ENCODE measurements at places on chromosomes 3 and 15.

DNA sequence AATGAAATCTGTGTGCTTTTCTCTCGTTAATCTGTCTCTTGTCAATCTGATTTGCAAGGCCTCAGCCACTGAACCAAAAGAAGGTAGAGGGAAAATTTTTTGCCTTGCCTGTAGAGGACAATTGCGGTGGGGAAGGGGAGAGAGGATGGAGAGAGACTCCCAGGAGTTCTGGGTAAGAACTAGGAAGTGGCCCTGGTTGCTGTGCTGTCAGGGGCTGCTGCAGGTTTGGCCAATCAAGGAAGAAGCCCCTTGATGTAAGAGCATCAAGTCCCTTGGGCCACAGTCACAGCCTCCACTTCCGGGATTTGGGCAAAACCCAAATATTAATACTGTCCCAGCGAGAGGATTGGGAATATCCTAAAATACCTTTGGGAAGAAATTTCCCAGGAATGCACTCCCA is 43.3 kb downstream of the TRANK1 start:
- DNase-seq, result no peak

DNA sequence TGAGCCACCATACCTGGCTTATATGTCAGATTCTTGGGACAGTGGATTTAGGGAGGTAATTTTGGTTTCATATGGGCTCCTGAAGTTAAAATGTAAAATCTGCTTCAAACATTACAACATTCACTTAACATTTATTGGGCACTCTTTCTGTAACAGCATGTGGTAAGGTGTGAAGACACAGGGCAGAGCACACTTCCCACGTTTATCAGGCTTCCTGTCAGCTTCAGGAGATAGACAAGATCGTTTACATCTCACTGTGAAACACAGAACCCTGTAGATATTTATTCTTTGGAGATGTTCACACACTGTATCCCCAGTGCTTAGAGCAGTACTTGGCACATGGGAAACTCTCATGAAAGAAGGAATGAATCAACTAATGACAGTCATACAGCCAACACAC is 426.0 kb upstream of the RARB start:
- DNase-seq, result no peak

DNA sequence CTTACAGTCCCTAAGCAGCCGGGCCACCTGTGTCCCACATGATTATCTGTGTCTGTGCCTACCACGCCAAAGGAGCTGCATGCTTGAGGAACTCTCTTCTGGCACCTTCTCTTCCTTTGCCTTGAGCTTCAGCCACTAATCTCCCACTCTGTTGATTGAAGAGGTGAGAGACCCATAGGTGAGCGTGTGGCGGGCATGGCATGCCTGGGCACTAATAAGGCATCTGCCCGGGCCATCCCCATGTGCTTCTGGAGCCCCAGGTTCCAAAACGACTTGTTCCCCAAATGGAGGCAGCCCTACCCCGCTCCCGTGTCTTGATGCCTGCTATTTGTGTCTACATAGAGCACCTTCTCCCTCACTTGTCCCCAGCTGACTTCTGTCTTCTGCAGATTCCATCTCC is 13.0 kb downstream of the MCM2 start:
- DNase-seq, result no peak

- DNase-seq, result no peak
These were observed 50.3 kb downstream of the NPTN start for GRCh38 chr15:73582851-73583379.

DNA sequence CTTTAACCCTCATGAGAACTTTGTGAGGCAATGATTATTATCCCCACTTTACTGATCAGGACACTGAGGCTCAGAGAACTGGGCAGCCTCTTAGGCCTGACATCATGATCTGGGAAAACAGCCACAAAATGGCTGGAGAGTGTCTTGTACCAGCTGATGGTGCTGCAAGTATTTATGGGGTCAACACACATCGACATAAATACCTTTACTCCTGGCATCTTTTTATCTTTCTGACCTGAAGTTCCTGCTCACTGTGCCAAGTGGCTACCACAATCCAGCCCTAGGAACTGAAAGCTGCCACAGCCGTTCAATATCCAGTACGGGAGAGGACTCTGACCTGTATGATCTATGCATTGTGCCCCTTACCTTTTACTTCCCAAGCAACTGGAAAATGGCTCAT is 29.2 kb upstream of the MUC13 start:
- no peak for DNase-seq

DNA sequence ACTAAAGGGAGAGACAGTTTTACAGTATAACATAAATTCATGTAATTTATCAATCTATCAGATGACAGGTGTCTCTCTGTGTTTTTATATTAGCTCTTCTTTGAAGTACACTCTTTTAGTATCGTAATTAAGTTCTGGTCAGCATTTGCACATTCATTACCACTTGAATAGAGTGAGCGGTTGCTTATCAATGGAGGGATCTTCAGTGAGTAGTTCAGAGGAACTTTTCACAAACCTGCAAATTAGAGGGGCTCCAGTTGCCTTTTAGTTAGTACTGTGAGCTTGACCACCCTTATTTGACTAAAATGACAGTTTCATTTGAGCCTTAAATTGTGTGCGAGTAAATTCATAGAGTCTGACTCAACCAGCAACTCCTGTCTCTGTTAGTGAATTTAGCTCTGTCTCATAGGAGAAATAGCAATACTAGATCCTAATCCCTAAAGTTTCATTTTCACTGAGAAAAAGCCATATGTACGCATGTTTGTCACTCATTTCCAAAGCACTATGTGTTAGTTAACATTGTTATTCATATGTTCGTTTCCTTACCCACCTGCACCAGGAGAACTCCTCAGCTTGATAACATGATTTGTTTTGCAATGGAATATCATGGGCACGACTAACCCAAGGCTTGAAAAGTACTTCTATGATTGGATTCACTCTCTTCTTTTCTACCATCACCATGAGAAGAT is 57.5 kb upstream of the ZBED2 start:
- peak; percentile 12 for DNase-seq

DNA sequence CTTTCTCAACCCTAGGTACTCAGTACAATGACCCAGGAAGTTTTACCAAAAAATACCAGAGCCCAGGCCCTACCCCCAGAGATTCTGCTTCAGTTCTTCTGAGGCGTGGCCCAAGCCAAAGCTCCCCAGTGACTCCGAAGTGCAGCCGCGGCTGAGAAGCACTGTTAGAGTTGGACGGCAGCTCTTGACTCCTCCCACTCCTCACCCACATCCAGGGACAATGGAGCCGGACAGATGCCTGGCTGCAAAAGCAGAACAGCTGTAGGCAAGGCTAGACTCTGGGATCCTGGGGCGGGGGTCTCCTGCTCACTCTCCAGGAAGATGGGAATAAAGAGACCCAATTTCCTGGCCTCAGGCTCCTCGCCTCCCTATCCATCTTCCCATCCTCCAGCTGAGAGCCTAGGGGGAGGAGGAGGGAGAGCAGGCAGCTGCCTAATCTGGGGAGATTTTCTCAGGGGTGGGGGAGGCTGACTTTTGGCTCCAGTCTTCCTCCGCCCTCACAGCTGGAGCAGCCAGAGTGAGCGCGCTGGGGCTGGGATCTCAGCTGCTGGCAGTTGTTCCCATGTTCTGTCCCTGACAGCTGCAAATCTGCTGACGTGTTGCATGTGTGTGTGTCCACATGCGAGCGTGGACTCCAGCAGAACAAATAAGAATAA is 223.8 kb downstream of the OPA1 start:
- DNase-seq, result peak; percentile 68

DNA sequence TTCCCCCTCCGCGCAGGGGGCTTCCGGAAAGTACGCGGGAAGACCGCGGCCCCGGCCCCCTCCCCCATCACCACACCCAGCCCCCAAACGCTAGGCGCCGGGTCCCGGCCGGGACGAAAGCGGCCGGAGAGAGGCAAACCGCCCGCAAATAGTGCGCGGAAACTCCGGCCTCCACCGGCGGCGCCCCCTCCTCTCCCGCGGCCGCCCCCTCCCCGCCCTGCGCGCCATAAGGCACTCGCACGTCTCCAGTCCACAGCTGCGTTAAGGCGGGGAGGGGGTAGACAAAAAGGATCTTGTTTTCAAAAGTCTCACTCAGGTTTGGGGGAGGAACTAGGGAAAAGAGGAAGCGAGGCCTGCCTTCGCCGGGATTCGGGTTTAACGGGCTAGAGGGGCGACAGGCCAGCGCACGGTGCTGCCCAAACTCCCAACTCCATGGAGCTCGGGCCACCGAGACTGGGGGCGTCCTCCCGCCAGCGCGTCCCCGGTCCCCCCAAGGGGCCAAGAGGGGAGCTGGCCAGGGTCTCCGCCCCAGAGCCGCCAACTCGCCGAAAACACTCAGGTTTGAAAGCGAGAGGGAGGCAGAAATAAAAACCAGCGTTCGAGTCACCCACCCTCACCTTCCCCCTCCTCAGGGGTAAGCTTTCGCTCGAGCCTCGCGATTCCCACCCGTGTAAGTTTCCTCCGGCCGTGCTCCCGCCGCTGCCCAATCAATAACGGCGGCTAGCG is 1.8 kb downstream of the ANP32A start:
- peak; percentile 87 for DNase-seq

DNA sequence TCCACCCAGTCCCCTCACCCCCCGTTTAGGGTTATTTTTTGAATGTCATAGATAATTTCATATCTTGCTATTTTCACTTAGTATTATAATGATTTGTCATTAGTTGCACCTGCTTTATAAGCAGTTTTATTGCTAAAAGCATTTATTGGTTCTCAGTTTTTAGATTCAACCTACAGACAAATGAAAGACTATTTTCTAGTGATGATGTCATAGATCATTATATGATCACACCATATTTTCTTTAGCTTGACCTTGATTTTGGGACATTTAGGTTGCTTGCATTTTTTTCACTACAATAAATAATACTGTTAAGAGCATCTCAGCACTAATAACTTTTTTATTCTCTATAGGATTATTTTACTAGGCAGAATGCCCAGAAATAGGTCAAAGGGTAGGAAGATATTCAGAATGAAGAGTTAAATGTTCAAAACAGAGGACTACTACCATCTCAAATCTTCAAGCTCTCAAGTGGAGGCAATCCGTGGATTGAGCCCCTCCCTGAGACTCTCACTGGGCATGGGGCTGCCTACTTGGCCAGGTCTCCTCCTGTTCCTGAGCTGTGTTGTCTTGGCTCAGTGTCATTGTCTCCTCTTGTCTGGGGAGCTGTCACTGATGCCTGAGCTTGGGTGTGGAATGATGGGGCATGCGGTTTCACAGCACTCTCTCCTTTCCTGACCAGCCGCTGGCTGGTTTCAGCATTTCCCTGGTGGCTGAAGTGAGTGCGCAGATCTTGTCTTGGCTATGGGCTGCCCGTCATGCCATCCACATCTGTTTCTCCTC is 28.4 kb downstream of the CHCHD6 start:
- DNase-seq, result no peak

- DNase-seq, result peak; percentile 83
These were observed 2.4 kb upstream of the RASSF1 start for GRCh38 chr3:50342813-50343633.

GRCh38 chr15:57495041-57495440 is 96.7 kb upstream of the MYZAP start:
- DNase-seq, result no peak

- no peak for DNase-seq
These were observed 12.9 kb downstream of the CIDEC start for GRCh38 chr3:9867106-9867505.

All from H7 (cell line).